ENCODE measurements at places on chromosomes 6 and 20.

DNA sequence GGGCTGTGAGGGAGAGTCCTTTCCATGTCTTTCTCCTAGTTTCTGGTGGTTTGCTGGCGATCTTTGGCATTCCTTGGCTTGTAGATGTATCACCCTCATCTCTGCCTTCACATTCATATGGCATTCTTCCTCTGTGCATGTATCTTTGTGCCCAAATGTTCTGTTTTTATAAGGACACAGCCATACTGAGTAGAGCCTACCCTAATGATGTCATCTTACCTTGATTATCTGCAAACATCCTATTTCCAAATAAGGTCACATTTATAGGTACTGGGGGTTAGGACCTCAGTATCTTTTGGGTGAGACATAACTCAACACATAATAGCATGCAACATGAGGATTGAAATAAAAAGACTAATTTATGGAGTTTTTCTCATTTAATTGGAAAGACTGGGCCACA lies 5.5 kb downstream of the SH3BGRL2 start:
- no peak for DNase-seq

GRCh38 chr6:139249395-139249794 lies 42.4 kb downstream of the TXLNB start:
- no peak for DNase-seq

DNA sequence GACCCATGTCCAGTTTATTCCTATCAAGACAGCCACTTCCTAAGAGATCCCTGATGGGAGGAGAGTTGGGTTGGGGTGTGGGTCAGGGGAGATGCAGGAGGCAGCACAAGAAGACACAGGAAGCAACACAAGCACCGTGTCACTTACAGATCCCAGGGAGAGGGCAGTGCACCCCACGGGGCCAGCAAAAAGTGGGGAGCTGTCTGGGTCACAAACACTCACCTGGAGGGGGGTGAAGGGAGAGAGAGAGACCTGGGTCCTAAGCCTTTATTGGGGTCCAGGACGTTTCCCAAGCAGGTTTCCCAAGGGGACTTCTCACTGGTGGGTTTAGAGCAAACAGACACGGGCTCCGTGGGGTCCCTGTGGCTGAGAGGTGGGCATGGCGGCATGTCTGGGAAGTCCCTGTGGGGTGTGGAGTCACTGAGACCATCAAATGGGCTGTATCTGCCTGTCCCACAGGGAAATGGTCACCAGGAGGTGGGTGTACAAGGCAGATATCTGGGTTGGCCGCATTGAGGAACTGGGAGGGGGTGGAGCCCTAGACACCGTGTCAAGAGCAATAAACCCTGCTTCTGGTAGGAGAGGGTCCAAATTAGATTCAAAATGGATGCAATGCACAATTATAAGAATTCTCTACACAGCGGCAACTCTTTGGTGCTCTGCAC lies 1.6 kb upstream of the CD93 start:
- no peak for DNase-seq

GRCh38 chr20:48287021-48287494 lies 501.8 kb upstream of the SULF2 start:
- DNase-seq: no peak
